T-cell (primary cell): ENCODE measurements at places on chromosomes 7 and 10. TPM values are rescaled to one million over a fixed set of nuclear protein-coding genes. Genes with fewer than 3 reads are reported as not detected.

The NACAD gene
- 0.63 TPM for total RNA-seq

The SVOPL gene
- not detected for total RNA-seq

The PIK3AP1 gene
- 7.9 TPM for total RNA-seq

The ANKRD61 gene
- total RNA-seq: not detected

The OGDHL gene
- 0.56 TPM for total RNA-seq

The VPS37D gene
- 1.1 TPM for total RNA-seq

The ANLN gene
- 1.0 TPM for total RNA-seq

The CCDC6 gene
- total RNA-seq: 26.1 TPM

DNA sequence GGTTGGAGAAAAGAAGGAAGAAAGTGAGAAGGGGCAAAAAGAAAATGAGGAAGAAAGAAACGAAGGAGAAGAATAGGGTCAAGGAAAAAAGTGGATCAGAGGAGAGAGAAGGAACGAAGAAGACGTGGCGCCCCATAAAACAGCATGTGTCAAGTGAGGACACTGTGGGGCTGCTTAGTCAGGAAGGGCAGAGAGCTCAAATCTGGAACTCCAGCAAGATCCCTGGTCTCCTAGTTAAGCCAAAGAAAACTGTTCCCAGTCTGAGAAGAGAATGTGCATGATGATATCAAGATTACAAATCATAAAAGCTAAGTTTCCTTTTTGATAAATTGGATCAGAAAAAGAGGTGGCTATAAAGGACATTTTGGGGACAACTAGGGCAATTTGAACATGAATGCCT lies 33.0 kb downstream of the CREB3L2 start:
- peaks cover 3% of the 10 kb centered on the region for H3K4me1 ChIP-seq
- H3K27ac ChIP-seq: no peak overlapping the region
- no peak overlapping the region for H3K4me3 ChIP-seq
- DNase-seq: no peak
- H3K36me3 ChIP-seq: no peaks in the 10 kb centered on the region

DNA sequence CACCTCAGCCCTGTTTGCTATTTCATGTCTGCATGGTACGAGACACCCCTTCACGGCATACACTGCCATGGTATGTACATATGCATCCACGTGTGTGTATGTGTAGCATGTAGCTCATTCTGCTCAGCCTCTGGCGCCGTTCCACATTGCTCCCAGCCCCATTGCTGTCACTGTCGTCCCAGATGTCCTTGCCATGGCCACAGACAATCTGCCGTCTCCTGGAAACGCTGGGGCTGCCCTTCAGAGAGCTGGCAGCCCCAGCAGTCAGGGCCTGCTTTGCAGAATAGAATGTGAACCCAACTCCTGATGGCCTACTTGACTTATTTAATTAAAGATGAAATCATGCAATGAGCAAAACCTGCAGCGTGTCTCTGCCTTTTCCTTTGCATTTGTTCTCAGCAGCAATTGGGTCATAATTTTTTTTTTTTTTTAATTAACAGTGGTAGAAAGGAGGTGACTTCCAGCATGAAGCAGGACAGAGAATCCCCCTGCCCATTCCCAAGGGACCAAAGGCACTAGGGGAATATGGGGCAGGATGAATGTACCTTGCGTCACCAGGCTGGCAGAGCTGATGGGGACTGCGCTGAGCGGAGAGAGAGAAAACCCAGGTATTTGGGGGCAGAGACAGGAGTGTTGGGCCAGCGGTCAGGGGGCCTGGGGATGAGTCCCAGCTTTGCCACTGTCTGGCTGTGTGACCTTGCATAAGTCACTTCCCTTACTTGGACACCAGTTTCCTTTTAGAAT lies 49.2 kb downstream of the CHST3 start:
- peaks cover 15% of the 10 kb centered on the region for H3K27me3 ChIP-seq
- H3K4me3 ChIP-seq: no peak overlapping the region
- no peak overlapping the region for H3K27ac ChIP-seq
- H3K36me3 ChIP-seq: no peaks in the 10 kb centered on the region
- H3K4me1 ChIP-seq: no peaks in the 10 kb centered on the region

DNA sequence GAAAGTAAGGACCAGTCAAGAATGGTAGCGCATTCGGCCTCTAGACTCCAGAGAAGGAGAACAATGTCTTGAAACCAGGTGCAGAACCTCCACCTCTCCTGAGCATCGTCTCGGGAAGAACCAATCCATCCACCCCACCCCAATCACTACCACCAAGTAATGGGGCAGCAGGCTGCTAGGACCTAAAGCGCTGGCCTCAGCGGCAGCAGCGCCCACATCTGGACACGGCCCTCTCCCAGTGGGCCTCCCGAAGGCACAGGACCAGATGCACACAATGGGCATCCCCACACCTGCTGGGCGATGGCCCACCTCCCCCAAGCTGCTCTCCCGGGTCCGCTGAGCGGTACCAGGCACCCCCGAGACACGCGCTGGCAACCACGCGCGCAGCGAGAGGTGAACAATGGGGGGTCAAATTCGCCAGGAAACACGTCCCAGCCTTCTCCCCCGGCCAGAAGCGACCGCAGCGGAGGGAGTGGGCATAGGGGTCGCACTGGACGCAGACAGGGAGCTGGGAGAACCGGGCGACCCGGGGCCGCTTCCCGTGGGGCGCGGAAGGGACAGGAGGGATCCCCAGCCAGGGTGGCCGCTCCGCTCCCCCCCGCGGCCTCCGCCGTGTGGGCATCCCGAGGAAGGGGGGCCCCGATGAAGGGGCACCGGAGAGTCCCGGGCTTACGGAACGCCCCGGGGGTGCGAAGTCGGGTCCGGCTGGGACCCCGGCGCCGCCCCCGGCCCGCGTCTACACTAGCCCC lies 506 bp downstream of the CTTNBP2 start:
- no peak overlapping the region for H3K4me3 ChIP-seq
- H3K4me1 ChIP-seq: peaks cover 6% of the 10 kb centered on the region
- no peaks in the 10 kb centered on the region for H3K36me3 ChIP-seq
- peaks cover 12% of the 10 kb centered on the region for H3K27me3 ChIP-seq
- H3K27ac ChIP-seq: no peak overlapping the region

DNA sequence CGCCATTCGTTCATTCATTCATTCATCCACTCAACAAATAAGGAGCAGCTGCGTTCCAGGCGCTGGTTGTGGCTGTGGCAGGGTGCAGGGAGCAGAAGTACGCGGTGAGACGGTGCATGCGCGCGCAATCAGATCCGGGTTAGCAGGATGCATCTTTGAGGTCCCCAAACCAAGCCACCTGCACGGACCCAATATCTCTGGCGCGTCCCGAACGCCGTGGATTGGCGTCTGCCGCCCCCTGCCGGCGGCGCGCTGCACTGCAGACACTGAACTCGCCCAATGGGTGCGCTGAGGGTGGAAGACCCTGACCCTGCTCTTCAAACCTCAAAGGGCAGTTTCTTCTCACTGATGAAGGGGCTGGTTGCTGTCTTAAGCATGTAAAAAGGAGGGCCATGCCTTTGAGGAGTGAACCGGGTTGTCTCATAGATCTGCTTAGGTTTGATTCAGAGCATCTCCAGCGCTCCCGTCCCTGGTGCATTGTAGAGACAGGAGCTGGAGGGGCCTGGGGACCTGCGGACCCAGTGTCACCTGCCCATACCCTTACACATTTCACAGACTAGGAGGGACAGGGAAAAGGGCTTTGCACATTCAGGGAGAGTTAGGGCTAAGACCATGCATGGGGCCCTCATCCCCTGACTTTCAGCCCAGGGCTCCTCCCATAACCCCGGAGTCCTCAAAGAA lies 102.5 kb downstream of the RAMP3 start:
- H3K36me3 ChIP-seq: no peaks in the 10 kb centered on the region
- no peaks in the 10 kb centered on the region for H3K27me3 ChIP-seq
- DNase-seq: peak; percentile 62
- H3K4me1 ChIP-seq: no peaks in the 10 kb centered on the region
- H3K27ac ChIP-seq: no peak overlapping the region
- no peak overlapping the region for H3K4me3 ChIP-seq

- DNase-seq: no peak
- no peak overlapping the region for H3K4me3 ChIP-seq
- H3K27ac ChIP-seq: no peak overlapping the region
- no peaks in the 10 kb centered on the region for H3K27me3 ChIP-seq
- no peaks in the 10 kb centered on the region for H3K36me3 ChIP-seq
Measured at GRCh38 chr7:20647908-20648776, 32.7 kb downstream of the ABCB5 start.

GRCh38 chr10:90872648-90873020 lies 860 bp downstream of the RPP30 start:
- peaks cover 12% of the 10 kb centered on the region for H3K4me1 ChIP-seq
- H3K36me3 ChIP-seq: peaks cover 18% of the 10 kb centered on the region
- H3K27me3 ChIP-seq: peaks cover 2% of the 10 kb centered on the region
- H3K27ac ChIP-seq: no peak overlapping the region
- DNase-seq: no peak

DNA sequence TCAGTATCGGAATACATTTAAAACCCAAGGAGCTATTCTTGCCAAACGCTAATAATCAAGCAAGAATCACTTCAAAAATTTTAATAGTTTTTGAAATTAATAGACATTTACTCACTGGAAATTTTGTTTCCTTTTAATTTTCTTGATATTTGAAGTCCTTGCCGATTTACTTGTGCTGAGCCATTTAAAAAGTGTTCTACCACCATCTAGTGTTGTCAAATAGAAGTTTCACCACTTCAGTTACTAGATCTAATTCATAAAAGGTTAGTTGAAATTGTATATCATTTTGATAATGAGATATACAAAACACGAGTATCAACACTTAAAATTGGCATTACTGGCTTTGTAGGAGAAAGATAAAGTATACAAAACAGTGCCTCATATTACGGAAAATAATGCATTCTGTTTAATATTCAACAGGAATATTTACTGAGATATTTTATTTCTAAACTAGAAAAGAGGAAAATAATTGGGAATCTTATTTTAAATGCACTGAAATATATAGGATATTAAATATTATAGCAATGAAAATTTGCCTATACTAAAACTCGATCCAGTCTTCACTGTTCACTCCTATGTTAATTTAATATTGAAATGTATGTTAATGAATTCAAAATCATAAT lies 664.8 kb upstream of the SEMA3D start:
- H3K27ac ChIP-seq: no peak overlapping the region
- no peak for DNase-seq
- H3K4me1 ChIP-seq: no peaks in the 10 kb centered on the region
- H3K4me3 ChIP-seq: no peak overlapping the region

DNA sequence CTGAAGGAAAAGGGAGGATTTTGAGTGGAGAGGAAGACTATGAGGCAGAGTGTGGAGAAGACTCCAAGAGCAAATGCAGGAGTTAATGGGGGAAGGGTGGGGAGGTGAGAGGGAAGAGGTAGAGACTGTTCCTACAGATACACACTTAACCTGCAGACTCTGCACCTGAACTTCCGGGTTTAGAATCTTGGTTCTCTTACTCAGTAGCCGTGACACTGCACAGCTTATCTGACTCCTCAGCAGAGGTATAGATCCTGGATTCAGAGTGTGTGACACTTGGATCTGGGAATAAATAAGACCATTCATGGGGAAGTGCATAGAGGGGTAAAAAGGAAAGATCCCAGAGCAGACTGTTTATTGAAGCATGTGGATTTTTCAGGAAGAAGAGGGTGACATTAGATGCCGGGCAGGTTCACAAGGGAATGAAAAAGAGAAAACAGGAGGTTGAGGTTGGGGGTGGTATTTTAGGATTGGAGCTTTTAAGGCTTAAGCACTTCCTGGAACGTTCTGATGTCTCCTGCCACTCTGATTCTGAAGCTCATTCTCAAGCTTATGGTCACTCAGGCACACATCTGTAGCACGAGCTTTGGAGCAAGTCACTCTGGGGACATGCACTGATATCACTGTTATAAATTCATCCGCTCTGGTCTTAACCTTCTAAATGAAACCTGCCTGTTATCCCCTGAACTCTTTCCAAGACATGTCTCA lies 5.7 kb upstream of the ZC3HAV1L start:
- no peak overlapping the region for H3K27ac ChIP-seq
- H3K36me3 ChIP-seq: no peaks in the 10 kb centered on the region
- no peak overlapping the region for H3K4me3 ChIP-seq
- no peak for DNase-seq
- H3K4me1 ChIP-seq: peaks cover 24% of the 10 kb centered on the region

DNA sequence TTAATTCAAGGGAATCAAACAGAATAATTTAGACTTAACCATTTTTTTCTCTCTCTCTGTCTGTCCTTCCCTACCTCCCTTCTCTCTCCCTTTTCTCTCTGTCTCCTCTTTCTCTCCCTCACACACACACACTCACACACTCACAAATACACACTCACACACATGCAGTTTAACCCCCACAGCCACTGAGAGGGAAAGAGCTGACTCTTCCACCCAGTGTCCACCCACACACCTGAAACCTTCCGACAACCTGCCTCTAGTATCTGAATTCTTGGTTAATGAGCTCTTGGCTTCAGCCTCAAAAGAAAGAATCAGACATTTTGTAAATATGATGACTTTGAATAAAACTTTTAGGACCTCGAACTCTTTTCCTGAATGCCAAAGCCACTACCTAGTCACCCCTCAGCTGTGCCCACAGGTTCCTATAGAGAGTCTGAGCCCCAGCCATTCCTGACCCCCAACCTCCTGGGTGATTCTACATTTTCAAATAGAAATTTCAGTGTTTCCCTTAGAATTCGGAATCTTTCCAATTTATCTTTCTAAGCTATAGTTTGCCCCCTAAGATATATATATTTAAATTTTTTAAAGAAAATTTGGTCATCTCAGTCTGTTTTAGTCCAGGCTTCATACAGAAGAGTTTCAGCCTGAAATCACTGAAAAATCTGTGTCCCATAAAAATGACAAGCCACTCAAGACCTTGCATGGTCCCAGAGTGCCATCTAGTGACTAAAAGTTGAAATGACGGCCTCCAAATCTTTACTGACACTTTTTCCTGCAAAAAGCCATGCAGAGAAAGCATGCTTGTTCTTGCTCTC lies 202.8 kb downstream of the IPMK start:
- H3K4me1 ChIP-seq: no peaks in the 10 kb centered on the region
- H3K4me3 ChIP-seq: no peak overlapping the region
- DNase-seq: no peak
- no peaks in the 10 kb centered on the region for H3K27me3 ChIP-seq
- no peaks in the 10 kb centered on the region for H3K36me3 ChIP-seq

DNA sequence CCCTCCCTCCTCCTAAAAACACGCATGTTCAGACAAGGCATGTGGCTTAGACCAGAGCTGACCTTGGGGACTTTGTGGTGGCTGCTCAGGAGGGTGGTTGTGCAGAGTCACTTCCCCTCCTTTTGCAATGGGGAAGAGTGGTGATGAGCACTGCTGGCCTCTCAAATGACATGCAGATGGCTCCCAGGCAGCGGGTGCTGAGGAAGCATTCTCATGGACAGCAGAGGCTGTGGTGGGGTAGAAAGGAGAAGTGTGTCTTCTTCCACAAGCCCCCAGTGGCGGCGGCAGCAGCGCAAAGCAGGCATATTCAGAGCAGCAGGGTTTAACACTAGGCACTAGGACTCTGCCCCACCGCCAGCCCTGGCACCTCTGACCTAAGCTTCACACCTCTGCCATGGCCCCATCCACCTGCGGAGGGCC lies 105.9 kb upstream of the ANLN start:
- no peaks in the 10 kb centered on the region for H3K27me3 ChIP-seq
- no peaks in the 10 kb centered on the region for H3K36me3 ChIP-seq
- no peak for DNase-seq
- H3K4me3 ChIP-seq: no peak overlapping the region
- peak overlapping the region; percentile 46 for H3K27ac ChIP-seq
